Activated naive CD4-positive, alpha-beta T cell (primary cell): ENCODE measurements at places on chromosomes 16 and 17.

- DNase-seq, result no peak
Observed at GRCh38 chr17:62191390-62192361, 126.6 kb upstream of the MED13 start.

GRCh38 chr17:50850640-50851039 lies 15.3 kb downstream of the WFIKKN2 start:
- no peak for DNase-seq

DNA sequence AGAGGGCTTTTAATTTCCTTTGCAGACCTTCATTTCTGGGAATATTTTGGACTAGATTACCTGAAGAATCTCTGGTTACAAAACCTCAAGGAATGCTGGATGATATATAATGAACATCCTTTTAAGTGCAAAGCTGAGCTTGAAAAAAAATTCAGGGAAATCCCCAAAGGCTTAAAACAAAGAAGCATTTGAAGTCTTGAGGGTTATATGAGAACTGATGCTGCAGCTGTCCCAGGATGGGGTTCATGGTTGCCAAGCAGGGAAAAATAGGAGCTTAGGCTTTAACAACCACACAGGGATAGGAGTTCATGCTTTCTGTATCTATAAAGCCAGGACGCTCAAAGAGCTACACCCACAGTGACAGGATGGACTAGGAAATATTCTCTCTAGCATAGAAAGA lies 150.4 kb upstream of the IRX5 start:
- no peak for DNase-seq

- no peak for DNase-seq
Observed at GRCh38 chr16:72317446-72317845, 145.5 kb upstream of the PMFBP1 start.
